ENCODE measurements at places on chromosomes 6 and 20.
A peak's percentile ranks its signal among the peaks of the same experiment; 100 is the strongest.

GRCh38 chr6:131946404-131946991 is 4.7 kb downstream of the CCN2 start:
- DNase-seq = no peak

DNA sequence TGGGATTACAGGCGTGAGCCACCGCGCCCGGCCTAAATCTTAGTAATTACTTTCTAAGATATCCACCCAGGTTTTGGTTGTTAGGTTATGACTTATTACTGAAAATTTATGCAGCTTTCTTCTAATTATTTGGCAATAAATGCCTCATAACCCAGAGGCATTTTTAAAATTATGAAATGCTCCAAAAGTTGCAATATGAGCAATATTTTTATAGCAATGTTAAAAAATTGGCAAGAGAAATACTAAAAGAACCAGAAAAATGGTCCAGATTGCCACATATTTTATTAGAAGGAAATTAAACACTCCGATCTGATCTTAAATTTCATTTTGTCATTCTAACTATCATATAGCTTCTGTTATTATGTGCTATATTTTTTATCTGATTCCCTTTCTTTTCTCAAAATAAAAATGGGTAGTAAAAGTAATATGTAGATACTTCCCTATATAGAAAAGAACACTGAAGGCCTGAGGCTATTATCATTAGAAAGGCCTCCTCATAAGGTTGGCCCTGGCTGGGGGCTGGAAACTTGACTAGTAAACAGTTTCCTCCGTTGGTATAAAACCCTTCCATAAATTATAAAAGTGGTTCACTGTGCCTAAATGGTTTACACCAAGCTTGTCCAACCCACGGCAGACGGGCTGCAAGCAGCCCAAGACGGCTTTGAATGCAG is 22.1 kb downstream of the BLOC1S5 start:
- DNase-seq = no peak

DNA sequence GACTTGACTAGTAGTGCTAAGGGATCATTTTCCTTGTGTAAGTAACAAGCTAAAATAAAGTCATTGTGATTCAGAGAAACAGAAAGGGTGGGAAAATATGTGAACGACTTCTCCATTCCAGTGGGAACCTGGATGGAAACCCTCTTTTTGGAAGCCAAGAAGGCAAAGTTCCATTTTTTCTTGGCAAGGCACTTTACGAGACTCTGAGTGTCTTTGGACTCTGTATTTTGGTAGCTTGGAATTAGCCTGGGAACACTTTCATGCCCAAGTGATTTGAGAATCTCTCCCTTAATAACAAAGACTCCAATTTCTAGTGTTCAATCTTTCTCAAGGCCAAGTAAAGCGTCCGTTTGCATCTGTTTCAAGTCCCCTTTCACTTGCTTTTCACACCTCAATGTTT is 100.5 kb upstream of the SASH1 start:
- no peak for DNase-seq

GRCh38 chr6:4533576-4533975 is 242.6 kb upstream of the CDYL start:
- no peak for DNase-seq

DNA sequence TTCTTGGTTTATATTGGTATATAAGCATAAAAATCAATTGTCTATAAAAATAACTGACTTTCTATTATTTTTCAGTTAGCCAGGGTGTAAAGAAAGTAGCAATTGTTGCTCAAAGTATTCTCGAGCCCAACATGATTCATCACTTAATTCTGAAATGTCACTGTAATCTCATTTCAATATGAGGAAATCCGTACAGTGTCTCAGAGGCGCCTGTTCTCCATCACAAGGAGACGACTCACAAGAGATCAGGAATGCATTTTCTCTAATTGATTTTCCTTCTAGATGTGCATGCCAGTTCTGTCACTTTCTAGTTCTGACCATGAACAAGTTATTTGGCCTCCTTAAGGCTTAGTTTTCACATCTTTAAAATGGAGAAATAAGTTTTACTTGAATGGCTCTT is 753.1 kb downstream of the MAFB start:
- no peak for DNase-seq

- no peak for DNase-seq
Observed at GRCh38 chr20:35807877-35808276, 36.1 kb downstream of the PHF20 start.

DNA sequence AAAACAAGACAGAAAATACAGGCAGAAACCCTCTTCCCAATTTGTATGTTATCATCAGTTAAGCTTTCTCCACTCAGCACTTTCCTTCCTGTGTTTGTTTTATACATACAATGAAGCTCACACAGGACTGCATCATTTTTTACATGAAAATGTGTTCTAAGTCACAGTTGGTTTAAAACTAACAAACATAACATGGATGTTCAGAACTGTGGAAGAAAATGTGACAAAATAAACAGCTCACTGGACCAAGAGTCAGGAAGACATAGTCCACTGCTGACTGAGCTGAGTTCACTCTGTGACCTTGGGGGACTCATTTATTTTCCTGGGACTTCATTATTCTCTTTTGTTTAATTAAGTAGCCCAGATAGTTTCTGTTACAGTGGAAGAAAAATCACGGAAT is 331.5 kb downstream of the SYNE1 start:
- no peak for DNase-seq

- peak; percentile 8 for DNase-seq
Observed at GRCh38 chr6:135851442-135852271, at the start of gene PDE7B. PDE7B (plus strand) TSS chr6:135851701.

GRCh38 chr20:37463726-37464494 is 57.1 kb upstream of the NNAT start:
- DNase-seq = no peak

- DNase-seq = no peak
Observed at GRCh38 chr20:32804022-32804715, 15.6 kb upstream of the MAPRE1 start.

GRCh38 chr20:51862796-51863195 is 60.5 kb upstream of the SALL4 start:
- no peak for DNase-seq

DNA sequence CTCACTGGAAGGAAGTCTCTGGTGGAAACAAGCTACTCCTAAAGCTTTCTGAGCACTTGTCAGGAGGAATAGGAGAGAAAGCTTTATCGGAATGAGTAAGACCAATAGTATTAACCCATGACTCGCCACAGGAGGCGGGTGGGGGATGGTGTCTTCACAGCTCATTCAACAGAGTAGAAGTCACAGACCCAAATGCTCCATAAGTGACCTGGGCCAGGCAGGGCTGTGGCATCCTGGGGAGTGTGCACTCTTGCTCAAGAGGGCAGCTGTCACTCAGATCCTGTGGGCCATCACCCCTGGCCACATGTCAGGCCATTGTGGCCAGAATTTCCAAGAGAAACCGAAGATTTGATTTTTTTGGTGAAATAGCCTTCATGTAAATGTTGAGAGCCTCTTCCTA is 116.0 kb downstream of the SYCP2 start:
- no peak for DNase-seq

DNA sequence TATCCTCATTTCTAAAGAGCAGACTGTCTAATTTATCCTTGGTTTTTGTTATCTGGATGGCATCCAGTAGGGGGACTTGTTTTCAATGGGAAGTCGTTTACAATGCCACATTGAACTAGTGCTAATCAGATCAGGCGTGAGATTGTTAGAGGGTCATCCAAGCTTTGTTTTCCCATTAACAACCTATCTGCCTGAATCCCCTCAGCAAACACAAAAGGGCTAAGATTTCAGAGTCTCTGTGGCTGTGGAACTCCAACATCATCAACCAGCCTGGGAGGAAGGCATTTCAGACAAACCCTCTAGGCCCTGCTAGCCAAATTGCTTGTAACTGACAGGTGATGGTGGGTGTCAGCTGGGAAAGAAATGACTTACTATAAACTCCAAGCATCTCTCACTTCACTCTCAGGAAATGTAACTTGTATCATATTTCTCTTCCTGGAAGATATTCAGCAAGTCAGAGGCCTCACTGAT is 47.7 kb downstream of the COL19A1 start:
- DNase-seq = no peak

- no peak for DNase-seq
Observed at GRCh38 chr20:63124092-63124781, 91.7 kb downstream of the YTHDF1 start.

GRCh38 chr6:152783217-152783878 is 32.8 kb downstream of the VIP start:
- DNase-seq = no peak

DNA sequence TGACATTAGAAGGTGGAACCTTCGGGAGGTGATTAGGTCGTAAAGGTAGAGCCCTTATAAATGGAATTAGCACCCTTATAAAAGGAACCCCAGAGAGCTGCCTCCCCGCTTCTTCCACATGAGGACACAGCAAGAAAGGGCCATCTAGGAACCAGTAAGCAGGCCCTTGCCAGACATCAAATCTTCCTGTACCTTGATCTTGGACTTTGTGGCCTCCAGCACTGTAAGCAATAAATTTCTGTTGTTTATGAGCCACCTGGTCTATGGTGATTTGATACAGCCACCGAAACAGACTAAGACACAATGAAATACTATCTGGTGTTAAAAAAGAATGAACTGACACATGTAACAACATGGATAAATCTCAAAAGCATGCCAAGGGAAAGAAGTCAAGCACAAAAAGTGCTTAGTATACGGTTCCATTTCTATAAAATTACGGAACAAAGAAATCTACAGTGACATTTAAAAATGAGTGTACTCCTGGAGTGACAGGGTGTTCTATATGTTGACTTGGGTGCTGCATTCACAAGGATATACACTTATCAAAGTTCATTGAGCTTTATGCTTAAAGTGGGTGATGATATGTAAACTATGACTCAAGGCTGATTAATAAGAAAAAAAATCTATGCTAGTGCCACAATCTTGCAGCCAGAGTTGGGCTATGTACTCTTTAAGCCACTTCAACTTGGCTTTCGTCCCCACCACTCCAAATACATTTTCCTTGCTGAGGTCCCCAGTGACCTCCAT is 18.4 kb downstream of the SERPINB1 start:
- DNase-seq = no peak

DNA sequence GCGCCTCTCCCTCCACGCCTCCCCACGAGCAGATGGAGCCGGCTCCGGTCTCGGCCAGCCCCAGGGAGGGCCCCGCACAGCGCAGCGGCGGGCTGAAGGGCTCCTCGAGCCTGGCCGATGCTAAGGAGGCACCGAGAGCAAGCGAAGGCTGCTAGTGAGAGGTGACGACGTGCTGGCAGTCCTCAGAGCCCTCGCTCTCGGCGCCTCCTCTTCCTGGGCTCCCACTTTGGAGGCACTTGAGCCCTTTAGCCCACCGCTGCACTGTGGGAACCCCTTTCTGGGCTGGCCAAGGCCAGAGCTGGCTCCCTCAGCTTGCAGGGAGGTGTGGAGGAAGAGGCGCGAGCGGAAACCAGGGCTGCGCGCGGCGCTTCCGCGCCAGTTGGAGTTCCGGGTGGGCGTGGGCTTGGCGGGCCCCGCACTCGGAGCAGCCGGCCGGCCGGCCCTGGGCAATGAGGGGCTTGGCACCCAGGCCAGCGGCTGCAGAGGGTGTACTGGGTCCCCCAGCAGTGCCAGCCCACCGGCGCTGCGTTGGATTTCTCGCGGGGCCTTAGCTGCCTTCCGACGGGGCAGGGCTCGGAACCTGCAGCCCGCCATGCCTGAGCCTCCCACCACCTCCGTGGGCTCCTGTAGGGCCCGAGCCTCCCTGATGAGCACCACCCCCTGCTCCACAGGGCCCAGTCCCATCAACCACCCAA is 2.5 kb upstream of the TMEM14C start:
- peak; percentile 39 for DNase-seq

DNA sequence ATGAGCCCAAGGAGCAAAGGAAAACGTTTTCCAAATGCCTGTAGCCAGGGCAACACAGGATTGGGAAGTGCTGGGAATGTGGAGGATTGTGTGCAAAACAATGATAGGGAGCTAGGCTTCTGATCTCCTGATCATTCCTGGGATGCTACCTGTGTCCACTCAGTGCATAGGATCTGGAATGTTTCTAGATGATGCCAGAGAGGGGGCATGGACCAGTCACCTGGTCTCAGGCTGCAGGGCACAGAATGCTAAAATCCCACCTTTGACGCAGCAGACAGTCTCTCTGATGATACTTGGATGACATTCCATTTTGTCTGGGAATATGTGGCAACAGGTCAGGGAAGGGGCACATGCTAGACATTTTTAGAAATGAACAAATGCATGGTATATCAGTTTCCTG is 128.9 kb downstream of the CLIC5 start:
- DNase-seq = no peak

DNA sequence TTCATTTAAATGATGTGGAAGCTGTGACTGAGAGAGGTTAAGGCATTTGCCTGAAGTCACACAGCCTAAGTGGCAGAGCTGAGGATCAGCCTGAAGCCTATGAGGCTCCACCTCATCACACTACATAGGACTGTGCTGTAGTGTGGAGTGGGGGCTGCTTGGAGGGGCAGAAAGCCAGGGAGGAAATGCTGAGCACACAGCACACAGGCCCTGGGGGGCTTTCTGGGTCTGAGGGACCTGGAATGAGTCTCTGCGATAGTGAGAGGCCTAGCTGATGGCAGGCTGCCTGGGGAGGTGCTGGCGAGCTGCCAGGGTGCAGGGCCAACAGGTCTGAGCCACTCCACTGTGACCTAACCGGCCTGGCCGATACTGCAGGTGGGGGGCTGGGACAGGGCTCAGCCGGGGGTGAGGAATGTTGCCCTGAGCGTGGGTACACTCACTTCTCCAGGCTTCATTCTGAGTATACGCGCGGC is 2.2 kb upstream of the ARHGAP40 start:
- no peak for DNase-seq

- no peak for DNase-seq
Observed at GRCh38 chr6:69985180-69985579, 118.8 kb downstream of the COL19A1 start.

DNA sequence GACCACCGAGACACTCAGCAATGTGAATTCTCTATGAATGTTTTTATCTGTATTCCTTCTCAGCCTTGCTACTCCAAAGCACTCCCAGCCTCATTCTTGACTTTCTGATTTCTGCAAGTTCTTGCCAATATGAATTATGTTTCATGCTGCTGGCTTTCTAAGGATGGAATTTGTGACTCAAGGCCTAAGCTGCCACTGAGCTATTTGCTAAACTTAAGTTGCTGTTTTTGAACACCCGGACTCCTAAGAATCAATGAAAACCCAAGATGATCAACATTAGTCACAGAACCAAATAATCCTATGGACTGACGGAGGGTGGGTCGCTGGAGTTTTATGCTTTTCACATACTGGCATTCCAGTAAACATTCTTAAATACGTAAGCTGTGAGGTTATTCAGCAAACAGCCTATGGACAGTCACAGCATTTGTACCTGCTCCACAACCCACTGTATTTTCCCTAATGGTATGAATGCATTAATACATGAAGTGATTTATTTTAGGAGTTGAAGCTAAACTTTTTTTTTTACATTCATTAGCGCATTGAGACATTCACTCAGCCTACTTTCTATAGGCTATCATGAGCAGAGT is 8.2 kb upstream of the PXDC1 start:
- DNase-seq = no peak

GRCh38 chr6:137846772-137847313 is 20.2 kb upstream of the TNFAIP3 start:
- no peak for DNase-seq
